ENCODE measurements at places on chromosomes 13 and 19.

GRCh38 chr19:39032063-39032918, at the start of gene FBXO27:
Gene FBXO27, minus strand, starts transcription at chr19:39032549. Its CDS starts 322 bp downstream, at chr19:39032227.
- DNase-seq, result no peak

- DNase-seq, result no peak
Measured at GRCh38 chr13:57825066-57825465, 193.5 kb downstream of the PCDH17 start.

GRCh38 chr13:64758521-64759244, 2471.5 kb downstream of the PCDH9 start:
- no peak for DNase-seq

DNA sequence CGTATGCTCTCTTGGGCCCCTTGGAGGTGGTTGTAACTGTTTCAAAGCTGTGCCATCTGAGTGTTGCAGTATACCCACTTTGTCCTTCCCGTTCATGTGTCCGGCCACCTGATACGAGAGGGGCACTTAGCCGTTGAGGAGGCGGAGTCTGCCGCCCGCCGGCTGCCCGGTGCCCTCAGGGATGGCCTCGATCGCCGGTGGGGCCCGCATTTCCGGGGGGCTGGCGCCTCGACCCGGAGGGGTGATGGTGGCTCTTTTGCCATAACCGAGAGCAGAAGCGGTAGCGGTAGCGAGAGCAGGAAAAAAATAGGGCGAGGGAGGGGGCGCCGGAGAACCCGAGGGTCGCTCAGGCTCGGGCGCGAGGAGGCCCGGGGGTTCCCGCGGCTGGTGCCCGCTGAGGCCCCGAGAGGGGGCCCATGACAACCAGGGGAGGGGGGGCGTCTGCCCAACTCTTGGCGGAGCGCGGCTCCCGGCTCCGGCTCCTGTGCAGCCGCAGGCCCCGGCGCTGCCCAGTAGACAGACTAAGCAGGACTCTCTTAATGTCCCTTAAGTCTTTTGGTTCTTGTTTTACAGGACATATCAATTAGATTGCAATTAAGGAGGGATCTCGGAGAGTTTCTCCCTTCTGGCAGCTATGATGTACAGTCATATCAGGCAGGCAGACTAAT, 342.7 kb upstream of the SGCG start:
- DNase-seq, result no peak

- no peak for DNase-seq
Measured at GRCh38 chr19:12155324-12155860, 1.1 kb downstream of the ZNF625 start.

- no peak for DNase-seq
Measured at GRCh38 chr13:59458908-59459579, 704.7 kb downstream of the DIAPH3 start.

DNA sequence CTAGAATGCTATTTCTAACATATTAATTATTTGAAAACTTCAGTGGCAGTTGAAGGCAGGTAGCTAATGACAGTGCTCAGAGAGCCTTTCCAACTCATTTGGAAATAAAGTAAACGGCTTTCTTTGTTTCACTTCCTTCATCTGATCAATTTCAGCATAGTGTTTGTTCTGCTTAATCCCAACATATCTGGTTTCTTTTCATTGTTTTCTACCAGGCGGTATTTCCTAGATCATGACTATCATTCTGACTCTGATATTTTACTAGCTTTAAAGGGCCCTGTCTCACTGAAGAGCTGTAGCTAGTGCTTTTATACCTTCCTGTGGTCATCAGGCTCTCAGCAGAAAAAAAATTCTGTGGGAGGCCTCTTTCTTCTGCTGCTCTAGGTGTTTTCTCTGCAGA, 178.6 kb downstream of the RBM26 start:
- no peak for DNase-seq

GRCh38 chr19:7987114-7987768, 18.2 kb downstream of the ELAVL1 start:
- DNase-seq, result no peak

GRCh38 chr13:29513981-29514719, 81.3 kb downstream of the SLC7A1 start:
- DNase-seq, result no peak

DNA sequence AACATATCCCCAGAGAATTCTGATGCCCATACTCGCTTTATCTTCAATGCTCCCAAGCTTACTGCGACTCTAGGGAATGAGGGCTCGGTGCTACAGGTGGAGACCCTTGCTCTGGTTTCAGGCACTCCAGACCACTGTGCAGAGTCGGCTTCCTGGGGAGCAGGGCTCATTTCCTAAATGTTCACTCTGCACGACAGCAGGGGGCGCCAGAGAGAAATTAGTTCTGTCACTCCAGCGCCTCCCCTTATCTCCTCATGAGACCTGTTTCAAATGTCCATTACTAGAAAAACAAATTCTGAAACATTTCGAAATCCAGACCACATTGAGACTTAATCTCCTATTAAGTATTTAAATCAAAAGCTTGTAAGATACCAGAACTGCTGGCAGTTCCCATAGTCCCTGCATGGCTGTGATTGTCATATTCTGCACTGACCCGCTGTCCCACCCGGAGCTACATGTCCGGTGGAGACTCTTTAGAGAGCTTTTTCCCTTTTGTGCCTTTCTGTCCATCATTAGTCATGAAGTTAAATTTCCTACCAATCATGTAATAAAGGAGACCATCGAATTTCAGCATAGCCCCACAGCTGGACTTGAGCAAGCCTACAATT, 22.4 kb downstream of the EPSTI1 start:
- peak; percentile 64 for DNase-seq

DNA sequence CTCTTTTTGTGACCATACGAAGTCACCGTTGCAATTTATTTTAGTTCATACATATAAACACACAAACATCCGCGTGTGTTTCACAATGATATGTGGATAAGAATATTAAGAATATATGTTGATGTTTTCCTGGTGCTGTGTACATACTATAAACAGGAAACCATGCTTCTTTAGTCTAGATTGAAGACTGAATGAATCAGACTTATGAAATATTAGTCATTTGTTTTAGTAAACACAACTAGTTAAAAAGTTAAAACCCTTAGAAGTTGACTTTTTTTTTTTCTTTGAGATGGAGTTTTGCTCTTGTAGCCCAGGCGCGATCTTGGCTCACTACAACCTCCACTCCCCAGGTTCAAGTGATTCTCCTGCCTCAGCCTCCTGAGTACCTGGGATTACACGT, 257.7 kb downstream of the DACH1 start:
- DNase-seq, result no peak

- DNase-seq, result no peak
Measured at GRCh38 chr13:106099765-106100164, 435.7 kb downstream of the EFNB2 start.

DNA sequence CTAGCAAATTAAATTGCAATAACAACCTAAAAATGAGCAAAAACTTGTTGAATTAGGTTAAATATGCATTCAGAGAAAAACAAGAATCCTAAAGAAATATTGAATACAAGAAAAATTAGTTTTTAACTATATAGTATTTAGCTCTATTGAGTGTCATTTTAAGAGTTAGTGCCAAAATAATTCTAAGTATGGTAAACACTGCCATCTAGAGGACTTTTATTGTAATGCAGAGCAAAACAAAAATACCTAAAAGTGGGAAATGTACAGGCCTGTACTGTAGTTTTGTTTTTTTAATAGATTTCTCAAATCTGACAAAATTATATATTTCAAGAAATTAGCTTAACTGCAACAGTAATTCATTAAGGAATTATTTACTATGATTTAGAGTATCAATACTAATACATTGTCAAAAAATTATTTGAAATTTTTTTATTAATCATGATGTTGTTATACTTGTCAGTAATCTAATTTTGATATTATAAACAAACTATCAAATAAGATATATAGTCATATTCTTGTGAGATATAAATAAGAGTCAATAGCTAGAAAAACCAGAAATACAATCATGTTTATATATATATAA, 8.2 kb upstream of the PCDH9 start:
- DNase-seq, result peak; percentile 53

GRCh38 chr13:24663586-24663985, 16.6 kb upstream of the ATP12A start:
- DNase-seq, result no peak

GRCh38 chr19:35717665-35718344, at the start of gene KMT2B:
Gene KMT2B, plus strand, starts transcription at chr19:35718003. Its CDS starts 16 bp downstream, at chr19:35718019.
- peak; percentile 98 for DNase-seq

DNA sequence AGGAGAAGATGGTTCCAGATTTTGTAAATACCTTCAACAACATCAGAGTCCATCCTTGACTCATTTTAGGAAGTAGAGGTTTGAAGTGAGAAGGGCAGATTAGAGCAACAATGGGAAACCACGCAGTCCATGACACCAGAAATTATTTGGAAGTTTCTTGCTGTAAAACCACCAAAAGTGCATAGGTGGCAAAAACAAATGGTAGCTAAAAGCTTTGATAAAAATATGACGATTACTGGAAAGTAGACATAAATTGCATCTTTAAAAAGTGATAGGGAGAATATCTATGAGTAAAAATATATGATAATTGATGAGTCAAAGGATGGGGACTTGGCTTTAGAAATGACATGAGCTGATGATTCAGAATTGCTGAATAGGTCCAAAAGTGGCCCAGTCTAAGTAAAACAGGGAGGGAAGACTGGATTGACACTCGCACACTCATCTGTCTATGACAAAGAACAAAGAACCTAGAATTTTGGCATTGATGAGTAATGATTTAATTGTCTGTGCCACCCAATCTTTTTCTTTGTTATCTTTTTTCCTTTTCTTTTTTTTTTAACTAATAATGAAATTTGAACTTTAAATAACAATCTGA, 472.2 kb downstream of the MYO16 start:
- DNase-seq, result no peak

GRCh38 chr13:48624858-48625257, 28.9 kb upstream of the CYSLTR2 start:
- DNase-seq, result no peak

GRCh38 chr19:18521692-18522123, at the start of gene ELL:
Gene ELL, minus strand, starts transcription at chr19:18522070. Its CDS starts 15 bp downstream, at chr19:18522055.
- no peak for DNase-seq

GRCh38 chr13:111664696-111665095, 344.3 kb downstream of the TEX29 start:
- no peak for DNase-seq

DNA sequence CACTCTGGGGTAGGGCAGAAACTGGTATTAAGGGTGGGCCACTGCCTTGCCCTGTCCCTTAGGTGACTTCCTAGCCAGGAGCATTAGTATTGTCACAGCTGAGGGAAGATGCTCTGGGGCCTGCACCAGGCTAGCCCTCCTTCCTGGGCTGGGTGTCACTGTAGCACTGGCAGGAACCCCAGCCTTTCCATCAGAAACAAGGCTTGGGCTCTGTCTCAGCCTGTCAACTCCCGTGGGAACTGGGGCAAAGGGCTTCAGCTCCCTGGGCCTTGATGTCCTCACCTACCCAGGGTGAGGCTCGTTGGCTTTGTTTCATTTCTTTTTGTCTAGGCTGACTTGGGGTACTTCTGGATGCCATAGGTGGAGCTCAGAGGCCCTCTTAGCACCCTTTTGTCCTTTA, 18.0 kb downstream of the PAF1 start:
- no peak for DNase-seq

DNA sequence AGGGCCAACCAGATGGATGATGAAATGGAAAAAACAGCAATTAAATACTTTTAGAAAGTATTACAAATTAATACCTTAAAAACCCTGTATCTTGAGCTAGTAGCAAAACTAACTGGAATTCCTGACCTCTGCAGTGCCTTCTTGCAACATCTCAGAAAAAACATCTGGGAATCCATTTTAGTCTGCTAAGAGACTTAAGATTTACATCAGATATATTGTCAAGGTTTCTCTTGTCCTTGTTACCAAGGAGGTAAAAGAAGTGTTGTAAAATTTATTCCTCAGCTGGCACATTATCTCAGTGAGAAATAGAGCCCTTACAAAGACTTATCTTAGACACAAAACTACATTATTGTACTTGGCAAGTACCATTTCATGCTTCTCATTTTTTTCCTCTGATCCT, 18.5 kb downstream of the KCNRG start:
- no peak for DNase-seq

DNA sequence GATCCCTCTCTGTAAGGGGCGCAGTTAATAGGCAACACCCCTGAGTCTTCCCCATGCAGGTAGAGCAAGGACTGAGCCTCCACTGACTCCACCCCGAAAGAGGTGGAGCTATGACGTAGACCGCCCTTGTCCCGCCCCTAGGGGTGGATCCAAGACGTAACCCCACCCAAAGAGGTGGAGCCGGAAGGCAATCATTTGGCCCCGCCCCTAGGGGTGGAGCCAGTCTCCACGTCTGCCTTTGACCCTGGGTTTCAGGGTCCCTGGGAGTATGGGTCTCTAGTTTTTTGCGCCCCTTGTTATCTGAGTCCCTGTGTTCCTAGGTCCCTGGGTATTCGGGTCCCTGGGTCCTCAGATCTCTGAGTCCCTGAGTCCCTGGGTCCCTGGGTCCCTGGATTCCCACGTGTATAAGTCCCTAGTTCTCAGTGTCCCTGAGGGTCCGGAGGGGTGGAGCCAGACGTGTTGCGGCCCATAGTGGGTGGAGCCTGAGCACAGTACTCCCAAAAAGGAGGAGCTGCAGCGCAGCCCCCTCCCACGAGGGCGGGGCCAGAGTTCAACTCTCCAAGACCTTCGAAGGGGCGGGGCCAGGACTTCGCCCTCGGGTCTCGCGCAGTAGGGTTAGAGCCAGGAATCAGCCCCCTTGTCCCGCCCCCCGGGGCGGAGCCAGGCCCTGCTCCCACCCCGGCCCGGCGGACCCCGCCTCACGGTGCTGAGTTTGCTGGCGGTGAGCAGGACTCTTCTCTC, 5.3 kb downstream of the DENND1C start:
- peak; percentile 80 for DNase-seq

- no peak for DNase-seq
Measured at GRCh38 chr19:10332158-10332964, 968 bp downstream of the RAVER1 start.

DNA sequence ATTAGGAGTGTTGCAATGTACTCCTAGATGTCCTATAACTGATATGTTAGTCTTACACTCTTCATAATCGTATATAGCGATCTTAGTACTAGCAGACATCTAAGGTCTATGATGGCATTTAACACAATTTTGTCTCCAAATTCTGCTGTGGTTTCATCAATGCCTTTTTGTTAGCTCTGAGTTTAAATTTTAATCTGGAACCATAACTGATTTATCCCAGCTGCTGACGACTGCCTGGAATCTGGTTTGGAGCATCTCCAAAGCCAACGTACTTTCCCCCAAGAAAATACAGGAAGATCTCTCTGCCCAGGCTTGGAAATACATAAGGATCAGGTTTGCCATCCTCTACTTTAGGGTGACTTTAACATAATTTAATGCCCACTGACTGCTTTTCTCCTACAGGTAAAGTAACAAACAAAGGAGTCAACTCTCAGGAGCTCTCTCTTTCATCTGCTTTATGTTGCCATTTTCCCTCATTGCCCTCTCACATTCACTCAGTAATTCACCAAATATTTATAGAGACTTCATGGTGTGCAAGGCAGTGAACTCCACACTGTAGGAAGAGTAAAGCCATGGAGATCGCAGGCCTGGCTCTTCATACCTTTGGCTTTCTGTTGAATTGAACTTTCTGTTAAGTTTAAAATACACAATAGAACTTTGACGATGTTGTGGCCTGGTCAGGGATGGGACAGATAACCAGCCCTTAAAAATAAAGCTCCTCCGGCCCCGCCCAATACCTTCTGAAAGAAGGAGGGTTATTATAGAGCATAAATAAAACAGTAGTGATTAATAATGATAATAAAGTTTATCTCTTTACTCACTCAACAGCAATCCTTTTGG, 23.3 kb upstream of the SPART start:
- DNase-seq, result no peak

GRCh38 chr19:48249502-48250014, 6.2 kb downstream of the CARD8 start:
- no peak for DNase-seq
